ENCODE measurements at places on chromosomes 16 and 17.

DNA sequence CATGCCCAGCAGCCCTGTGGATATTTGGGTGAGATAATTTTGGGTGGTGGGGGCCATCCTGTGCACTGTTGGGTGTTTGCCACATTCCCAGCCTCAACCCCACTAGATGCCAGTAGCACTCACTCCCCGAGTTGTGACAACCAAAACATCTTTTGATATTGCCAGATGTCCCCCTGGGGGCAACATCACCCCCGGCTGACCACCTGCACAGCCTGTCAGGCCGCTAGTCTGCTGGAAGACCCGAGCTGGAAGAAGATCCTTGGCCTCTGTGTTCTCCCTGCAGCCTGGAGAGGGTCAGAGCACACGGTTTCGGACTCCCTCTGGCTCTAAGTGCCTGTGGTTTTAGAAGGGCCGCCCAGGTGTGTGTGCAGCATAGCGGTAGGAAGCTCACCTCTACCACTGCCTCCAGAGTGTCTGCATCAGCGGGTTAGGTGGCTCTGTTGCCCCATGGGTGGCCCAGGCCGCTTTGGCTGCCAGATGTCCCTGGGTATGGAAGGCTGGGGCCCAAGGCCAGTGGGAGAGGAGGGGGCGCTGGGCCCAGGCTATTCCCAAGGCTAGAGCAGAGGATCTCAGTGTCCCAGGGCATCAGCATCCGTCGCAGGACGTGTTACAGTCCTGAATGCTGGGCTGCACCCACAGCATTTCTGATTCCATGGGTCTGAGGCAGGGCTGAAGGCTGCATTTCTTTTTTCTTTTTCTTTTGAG lies 195.8 kb upstream of the GSE1 start:
- DNase-seq: no peak

- DNase-seq: no peak
Measured at GRCh38 chr16:4962716-4963115, 4.6 kb downstream of the SEC14L5 start.

DNA sequence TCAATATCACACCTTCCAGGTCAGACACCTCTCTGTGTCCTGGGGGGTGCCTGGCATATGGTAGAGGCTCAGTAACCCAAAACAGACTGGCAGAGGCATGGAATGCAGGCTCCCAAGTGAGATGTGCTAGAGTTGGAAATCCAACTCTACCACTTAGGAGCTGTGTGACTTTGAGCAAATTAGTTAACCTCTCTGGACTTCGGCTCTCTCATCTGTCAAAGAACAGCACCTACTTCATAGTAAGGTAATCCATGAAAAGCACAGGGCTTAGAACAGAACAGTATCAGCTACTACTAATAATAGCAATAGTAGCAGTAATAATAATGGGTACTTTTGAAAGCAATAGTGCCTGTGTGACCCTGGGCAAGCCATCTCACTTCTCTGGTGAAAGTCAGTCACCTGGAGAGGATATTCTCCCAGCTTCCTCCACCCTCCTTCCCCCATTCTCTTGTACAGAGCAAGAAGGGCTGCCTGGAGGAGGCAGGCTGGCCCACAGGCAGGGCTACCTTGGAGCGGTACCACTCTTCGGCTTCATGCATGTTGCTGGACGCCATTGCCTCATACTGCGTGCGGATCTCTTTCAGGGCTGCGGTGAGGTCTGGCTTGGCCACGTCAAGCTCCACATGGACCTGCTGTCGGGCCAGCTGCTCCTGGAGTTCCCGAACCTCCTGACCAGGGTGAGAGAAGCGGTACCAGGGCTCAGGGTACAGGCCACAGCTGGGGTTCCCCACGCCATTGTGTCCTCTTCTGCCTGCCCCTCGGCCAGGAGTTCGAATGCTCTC lies 2.3 kb downstream of the GFAP start:
- no peak for DNase-seq

DNA sequence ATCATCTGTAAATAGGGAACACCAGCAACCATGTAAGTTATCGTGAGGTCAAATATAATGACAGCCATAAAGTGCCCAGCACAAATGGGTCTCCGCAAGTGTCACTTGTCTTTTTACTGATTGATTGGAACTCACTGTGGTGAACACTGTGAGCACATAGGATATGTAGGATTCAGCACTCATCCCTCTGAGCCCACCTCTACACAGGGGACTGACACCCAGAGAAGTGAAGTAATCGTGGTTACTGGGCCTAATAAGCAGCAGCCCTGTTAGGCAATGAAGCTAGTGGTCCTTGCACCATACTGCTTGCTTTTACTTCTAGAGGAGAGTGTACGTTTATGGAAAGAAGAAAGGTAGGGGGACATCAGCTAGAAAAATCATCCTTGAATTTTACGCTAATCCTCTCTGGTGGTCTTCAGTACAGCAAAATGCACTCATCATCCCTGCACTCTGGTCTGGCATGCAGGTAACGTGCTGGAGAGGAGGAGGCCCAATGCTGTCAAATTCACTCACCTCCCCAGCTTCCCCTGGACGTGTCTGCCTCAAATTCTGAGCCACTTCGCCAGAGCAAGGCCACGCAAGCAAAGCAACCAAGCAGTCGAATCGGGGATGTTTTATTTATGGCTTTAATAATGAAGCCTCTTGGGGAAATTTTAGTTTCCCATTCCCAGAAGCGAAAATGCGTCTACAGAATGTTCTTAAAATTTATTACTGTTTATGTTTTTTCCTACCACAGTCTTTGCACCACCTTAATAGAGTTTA lies 74.7 kb downstream of the YPEL2 start:
- no peak for DNase-seq

- no peak for DNase-seq
Measured at GRCh38 chr17:50316016-50316587, 29.8 kb upstream of the XYLT2 start.

DNA sequence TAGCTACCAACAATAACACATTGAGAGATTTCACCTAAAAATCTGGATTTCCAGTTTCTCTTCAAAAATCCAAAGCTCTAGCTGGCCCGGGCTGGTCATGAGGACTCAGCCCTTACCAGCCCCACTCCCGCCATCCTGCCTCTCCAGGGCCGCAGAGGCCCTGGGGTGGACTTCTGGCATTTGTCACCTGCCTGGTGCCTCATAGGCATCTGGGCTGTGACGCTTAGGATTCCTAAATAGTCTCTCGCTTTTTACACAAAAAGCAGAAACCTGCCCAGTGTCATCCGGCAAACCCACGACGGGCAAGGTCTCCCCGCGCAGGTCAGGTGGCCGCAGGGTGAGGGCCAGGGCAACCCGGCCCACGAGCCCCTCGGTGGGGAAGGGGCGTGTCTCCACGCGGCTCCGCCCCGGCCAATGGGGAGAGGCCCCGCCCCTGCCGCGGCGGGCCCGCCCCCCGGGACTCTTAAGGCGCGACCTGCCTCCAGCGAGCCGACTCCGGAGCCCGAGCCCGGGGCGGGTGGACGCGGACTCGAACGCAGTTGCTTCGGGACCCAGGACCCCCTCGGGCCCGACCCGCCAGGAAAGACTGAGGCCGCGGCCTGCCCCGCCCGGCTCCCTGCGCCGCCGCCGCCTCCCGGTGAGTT lies at the start of gene VASN:
TSS of gene VASN (plus strand) at position 492 of the 644 bp plus-strand sequence. CDS start 9,030 bp downstream, outside the sequence.
- DNase-seq: no peak

GRCh38 chr16:83215406-83216001 lies 588.7 kb downstream of the CDH13 start:
- no peak for DNase-seq

- no peak for DNase-seq
Measured at GRCh38 chr17:80312621-80313135, 52.0 kb downstream of the RNF213 start.

GRCh38 chr16:55756963-55757362 lies 75.9 kb downstream of the CES1 start:
- no peak for DNase-seq

GRCh38 chr16:79124016-79124756 lies 476.4 kb downstream of the MAF start:
- no peak for DNase-seq

- DNase-seq: no peak
Measured at GRCh38 chr16:14354561-14355351, 275.3 kb downstream of the PARN start.

DNA sequence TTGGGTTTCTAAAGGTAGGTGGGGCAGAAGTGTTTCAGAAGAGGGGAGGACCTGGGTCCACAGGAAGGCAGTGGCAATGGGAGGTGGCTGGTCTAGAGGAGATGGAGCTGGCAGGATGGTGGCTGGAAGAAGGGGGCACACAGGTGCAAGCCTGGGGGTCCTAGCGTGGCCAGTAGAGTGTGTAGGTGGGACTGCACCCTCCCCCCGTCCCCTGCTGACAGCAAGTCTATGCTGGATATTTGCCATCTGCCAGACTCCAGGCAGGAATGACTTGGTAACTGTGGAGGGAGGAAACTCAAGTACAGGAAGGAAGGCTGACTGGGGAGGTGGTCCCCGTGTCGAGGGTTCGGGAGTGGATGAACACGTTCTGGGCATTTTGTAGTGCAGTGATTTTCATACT lies 8.6 kb downstream of the MED9 start:
- no peak for DNase-seq

DNA sequence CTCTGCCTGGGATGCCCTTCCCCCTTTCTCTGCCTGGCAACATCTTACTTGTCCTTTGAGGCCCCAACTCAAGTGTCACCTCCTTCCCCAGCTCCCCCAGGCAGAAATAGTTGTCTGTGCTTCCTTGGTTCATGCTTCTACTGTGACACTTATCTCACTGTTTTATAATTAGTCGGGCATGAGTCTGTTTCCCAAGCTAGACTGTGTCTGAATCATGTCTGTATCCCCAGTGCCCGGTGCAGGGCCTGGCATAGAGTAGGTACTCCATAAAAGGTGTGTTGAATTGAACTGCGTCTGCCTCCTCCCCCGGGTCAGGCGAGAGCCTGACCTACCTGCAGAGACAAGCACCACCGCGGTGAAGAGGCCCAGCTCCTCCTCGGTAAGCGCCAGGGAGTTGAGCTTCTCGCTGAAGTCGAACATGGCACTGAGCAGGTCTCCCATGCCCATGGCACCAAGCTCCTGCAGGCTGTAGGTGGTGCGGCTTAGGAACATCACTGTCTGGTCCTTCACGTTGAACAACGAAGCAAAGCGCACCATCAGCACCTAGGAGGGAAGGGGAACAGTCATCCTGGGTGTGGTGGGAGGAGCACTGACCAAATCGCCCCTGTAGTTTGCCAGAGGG lies 6.7 kb downstream of the NR1D1 start:
- no peak for DNase-seq

GRCh38 chr17:57574040-57574513 lies 171.0 kb downstream of the CCDC182 start:
- DNase-seq: no peak

DNA sequence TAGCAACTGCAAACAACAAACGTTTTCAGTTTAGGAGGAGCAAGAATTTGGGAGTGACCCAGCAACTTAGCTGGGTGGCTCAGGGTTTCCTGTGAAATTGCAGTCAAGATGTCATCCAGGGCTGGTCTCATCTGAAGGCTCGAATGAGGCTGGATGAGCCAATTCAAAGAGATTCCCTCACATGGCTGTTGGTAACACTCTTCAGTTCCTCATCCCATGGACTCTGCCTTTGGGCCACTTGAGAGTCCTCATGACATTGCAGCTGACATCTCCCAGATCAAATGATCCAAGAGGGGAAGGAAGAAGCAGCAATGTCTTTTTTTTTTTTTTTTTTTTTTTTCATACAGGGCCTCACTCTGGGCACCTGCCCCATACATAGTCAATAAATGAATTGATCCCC lies 26.3 kb downstream of the UBALD1 start:
- DNase-seq: no peak

- no peak for DNase-seq
Measured at GRCh38 chr17:83193336-83194185, 114.2 kb downstream of the METRNL start.

DNA sequence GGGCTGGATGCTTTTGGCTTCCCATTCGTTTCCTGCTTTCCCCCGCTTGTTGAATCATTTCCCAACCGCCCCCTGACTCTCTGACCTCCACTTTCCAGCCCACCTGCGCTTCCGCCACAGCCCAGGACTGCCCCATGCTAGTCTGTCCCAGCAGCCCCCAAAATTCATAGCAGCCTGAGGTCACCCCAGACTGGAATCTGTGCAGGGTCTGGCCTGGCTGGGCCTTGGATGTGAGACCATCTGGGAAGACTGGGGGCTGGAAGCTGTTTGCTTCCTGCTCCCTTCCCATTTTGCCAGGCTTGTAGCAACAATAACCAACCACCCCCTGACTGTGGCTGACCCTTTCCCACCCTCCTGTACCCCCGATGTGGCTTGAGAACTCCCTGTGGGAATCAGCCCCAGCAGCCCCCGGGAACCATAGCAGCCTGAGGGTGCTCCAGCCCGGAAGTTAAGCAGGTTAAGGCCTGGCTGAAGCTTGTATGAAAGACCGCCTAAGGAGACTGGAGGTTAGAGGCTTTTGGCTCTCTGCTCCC lies 2290.8 kb downstream of the TP53TG3F start:
- no peak for DNase-seq

DNA sequence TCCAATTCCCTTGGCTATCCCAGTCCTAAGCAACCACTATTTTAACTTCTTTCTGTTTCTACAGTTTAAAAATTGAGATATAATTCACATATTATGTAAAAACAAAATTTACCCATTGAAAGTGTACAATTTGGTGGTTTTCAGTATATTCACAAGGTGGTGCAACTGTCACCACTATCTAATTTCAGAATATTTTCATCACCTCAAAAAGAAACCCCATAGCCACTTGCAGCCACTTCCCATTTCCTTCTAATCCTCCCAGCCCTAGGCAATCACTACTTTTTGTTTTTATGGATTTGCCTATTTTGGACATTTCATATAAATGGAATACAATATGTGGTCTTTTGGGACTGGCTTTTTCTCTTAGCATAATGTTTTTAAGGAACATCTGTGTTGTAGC lies 36.1 kb upstream of the NACA2 start:
- no peak for DNase-seq

DNA sequence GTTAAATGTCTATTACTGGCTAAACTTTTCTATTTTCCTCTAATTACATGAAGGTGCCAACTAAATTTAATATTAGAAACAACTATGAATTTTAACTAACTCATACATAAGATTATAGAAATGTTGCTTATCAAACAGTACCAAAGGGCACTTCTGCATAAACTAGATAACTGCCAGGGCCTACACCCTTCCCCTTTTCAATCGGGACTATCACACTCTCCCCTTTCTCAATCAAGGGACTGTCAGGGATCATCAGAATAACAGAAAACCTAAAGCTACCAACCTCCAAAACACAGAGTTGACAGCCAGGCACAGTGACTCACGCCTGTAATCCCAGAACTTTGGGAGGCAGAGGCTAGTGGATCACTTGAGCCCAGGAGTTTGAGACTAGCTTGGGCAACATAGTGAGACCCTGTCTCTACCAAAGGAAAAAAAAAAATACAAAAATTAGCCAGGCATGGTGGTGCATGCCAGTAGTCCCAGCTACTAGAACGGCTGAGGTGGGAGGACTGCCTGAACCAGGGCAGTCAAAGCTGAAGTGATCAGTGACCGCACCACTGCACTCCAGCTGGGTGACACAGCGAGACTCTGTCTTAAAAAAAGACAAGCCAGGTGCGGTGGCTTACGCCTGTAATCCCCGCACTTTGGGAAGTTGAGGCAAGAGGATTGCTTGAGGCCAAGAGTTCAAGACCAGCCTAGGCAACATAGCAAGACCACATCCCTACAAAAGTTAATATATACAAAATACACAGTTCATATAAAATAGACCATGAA lies 3.2 kb upstream of the PHLPP2 start:
- no peak for DNase-seq
